ENCODE measurements at places on chromosomes 7 and 10. TPM values are rescaled to one million over a fixed set of nuclear protein-coding genes. Genes with fewer than 3 reads are reported as not detected.

Gene LAMB4
- not detected for total RNA-seq

Gene RBM33
- 17.5 TPM for total RNA-seq

Gene LBX1
- not detected for total RNA-seq

Gene SP4
- total RNA-seq: 14.2 TPM

Gene TMEM243
- 28.9 TPM for total RNA-seq

Gene NRP1
- total RNA-seq: 81.2 TPM

Gene PITX3
- 0.14 TPM for total RNA-seq

Gene MUC3A
- total RNA-seq: 0.34 TPM

Gene DNAH11
- total RNA-seq: not detected

Gene LIPK
- total RNA-seq: not detected

Gene SPOCK2
- 48.8 TPM for total RNA-seq

Gene RBP4
- not detected for total RNA-seq

Gene PON2
- total RNA-seq: 77.5 TPM

Gene HABP2
- total RNA-seq: 0.07 TPM

Gene HEPACAM2
- total RNA-seq: not detected

Gene TAS2R5
- 3.7 TPM for total RNA-seq

Gene KCNH2
- 4.1 TPM for total RNA-seq

Gene OR2F1
- total RNA-seq: 0.13 TPM

Gene HOXA2
- total RNA-seq: 1.1 TPM

- DNase-seq: no peak
These were observed 567.8 kb downstream of the IPMK start for GRCh38 chr10:57699944-57700343.

DNA sequence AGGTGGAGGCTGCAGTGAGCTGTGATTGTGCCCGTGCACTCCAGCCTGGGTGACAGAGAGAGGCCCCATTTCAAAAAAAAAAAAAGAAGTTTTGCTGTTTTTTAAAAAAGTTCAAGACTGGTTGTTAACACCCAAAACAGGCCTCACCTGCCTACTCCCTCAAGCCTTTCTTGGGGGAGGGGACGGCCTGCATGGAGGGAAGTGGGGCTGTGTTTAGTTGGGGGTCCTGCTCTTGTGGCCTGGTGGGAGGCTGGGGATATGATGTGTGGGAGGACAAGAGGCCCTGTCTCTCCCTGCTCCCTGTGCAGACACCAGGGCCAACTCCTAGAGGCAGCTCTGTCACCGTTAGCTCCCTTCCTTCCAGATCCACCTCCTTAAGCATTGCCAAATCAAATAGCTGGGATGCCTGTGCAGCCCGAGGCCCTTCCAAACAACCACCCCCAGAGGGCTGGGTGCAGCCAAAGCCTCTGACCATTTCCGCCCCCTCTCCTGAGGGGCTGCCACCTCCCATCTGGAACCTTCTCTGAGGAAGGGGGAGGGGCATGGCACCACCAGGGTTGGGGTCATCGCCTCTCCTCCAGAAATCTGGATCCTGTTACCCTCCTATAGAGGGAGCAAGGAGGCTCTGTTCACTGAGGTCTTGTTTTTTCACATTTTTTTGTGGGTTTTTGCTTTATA, 32.9 kb upstream of the ANKRD2 start:
- DNase-seq: no peak

DNA sequence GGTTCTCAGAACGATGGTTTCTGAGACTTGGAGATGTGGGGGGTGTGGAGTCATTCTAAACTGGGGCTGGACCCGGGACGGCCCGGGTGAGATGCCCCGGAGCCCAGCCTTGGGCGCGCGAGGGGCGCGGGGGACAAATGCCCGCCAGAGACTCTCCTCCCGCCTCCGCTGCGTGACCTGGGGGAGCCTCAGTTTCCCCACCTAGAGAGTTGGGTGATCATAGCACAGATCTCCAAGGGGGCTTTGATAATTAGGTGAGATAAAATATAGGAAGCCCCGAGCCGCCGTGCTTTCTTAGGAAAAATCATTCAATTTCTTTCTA, 658 bp upstream of the FZD8 start:
- no peak for DNase-seq

- DNase-seq: no peak
These were observed 6.5 kb upstream of the ERLIN1 start for GRCh38 chr10:100192350-100192749.

DNA sequence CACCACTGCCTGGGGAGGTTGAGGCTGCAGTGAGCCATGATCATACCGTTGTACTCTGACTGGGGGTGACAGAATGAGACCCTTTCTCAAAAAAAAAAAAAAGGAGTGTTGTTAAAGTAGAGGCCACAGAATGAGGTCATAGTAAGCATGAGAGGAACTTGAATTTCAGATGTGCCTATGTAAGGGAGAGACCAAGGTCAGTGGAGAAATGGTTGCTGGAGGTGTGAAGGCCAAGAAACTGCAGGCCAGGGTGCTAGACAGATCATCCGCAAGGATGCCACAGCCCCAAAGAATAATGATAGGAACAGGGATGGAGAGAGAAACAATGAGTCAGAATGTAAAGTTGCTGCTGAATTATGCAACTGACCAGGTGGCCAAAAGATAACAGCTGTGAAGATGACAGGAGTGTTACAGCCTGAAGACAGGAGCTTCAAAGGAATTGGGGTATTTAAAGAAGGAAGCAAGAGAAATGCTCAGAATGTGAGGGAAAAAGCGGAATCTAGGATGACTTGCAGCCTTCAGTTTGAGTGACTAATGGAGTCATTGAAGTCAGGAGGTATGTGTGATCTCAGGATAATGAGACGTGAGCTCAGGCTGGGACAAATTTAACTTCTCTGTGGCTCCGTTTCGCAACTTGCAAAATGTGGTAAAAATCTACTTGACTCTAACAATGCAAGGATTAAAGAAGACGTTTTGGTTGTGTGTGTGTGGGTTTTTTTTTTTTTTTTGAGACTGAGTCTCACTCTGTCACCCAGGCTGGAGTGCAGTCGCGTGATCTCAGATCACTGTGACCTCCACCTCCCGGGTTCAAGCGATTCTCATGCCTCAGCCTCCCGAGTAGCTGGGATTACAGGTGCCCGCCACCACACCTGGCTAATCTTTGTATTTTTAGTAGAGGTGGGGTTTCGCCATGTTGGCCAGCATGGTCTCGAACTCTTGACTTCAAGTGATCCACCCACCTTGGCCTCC, 22.2 kb downstream of the TYW1B start:
- DNase-seq: no peak

GRCh38 chr10:63286754-63287264, 153.7 kb downstream of the NRBF2 start:
- no peak for DNase-seq

DNA sequence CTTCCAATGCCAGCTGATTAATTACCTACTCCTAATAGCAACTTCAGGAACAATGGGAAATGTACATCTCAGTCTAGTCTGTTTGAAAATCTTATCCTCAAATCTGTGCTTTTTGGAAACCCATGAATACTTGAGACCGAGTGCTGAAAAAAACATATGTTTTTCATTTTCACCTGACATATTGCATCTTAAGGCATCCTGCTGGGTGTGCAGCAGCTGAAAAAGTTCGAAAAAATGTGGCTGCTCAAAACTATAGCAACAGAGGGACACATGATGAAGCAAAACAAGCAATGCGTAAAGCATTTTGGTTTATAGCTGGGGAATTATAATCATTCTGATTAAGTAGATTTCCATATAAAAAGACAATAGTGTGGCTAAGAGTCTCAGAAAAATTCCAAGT, 218.0 kb downstream of the CREB5 start:
- DNase-seq: no peak

GRCh38 chr10:130495891-130496636, 359.9 kb downstream of the GLRX3 start:
- no peak for DNase-seq

DNA sequence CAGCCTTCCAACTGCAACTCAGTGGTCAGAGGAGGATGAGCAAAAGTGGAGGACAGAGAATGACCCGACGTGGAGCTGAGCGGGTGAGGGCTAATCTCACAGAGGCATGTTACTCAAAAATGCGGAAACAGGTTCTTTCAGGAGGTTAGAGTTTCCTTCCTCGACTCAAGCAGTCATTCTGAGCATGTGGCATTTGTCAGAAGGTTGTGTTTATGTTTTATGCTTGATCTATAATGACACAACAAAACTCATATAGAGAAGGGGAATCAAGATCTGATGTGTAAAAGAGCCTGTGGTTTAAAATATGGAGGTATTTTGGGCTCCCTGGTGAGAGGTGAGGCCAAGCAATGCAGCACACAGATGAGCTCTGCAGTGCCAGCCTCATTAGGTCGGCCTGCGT, 311.4 kb downstream of the ADARB2 start:
- no peak for DNase-seq

DNA sequence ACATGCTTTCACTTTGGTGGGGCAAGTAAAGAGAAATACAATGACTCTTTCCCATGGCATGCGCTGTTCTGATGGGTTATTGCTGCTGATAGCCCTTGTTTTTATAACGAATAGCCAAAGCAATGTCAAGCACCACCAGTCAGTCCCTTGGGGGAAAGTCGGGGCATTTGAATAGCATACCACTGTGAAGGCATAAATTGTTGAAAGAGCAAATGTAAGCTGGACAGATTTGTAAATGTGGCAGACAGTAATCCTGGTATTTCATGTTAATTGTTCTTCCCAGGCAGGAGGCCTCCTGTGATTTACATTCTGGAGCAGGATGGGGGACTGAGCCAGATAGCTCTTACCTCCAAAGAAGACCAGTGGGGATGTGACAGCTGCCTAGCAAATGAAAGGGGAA, 293.3 kb downstream of the ADRA2A start:
- DNase-seq: no peak

GRCh38 chr10:20767028-20767427, 130.1 kb downstream of the NEBL start:
- DNase-seq: no peak

DNA sequence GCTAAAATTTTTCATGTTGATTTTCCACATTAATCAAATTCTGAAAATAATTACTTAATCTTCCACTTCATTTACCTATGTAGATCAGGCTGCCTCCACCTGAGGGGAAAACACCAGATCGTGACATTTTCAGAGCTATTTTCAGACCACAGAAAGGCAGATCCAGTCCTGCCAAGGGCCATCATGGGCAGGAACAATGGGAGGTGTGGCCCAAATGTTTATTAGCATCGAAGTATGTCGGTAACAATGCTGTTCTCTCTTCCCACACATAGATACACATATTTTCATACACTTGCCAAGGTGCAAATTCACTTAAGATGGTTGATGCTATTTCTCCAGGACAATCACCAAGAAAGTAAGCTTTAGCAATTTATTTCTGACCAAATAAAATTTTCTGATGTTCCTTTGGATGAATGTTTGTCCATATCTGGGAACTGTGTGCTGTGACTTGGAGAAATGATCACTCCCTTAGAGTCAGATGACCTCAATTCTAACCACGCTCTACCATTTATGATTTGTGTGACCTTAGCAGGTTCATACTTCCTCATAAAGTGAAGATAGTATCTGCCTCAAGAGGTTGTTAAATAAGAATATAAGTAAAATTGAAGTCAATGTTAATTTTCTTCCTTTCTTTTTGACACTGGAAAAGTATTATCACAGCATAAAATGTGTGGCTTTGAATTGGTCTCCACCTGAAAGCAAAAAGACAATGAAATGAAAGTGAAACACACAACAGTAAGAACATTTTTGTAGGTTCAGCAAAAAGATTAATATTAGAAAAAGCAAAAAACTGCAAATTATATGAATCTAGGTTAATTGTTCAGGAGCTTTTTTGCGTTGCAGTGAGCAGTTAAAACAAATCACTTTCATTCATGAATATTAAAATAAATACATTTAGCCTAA, 310.4 kb upstream of the PHF14 start:
- no peak for DNase-seq

DNA sequence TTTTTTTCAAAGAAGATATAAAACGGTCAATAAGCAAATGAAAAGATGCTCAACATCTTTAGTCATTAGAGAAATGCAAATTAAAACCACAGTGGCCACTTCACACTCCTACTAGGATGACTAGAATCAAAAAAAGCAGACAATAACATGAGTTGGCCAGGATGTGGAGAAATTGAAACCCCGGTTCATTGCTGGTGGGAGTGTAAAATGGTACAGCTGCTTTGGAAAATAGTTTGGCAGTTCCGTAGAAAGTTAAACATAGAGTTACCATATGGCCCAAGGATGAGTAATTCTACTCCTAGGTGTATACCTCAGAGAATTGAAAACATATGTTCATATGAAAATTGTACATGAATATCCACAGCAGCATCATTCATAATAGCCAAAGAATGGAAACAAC, 573.3 kb downstream of the GALNT17 start:
- DNase-seq: no peak

DNA sequence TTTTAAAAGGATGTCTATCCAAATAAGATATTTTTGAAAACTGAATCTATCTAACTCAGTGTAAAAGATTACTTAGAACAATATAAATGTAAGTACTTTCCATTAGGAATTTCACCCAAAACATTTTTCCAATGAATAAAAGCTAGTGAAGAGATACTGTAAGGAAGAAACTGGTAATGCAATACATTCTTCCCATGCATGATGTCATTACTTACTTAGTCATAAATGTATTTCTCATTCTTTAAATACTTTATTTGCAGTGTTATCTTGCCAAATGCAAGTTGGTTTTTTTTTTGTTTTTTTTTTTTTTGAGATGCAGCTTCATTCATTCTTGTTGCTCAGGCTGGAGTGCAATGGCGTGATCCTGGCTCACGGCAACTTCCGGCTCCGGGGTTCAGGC, 265.6 kb downstream of the PHF14 start:
- no peak for DNase-seq

- no peak for DNase-seq
These were observed 1377.4 kb downstream of the XPNPEP1 start for GRCh38 chr10:108545921-108546320.

DNA sequence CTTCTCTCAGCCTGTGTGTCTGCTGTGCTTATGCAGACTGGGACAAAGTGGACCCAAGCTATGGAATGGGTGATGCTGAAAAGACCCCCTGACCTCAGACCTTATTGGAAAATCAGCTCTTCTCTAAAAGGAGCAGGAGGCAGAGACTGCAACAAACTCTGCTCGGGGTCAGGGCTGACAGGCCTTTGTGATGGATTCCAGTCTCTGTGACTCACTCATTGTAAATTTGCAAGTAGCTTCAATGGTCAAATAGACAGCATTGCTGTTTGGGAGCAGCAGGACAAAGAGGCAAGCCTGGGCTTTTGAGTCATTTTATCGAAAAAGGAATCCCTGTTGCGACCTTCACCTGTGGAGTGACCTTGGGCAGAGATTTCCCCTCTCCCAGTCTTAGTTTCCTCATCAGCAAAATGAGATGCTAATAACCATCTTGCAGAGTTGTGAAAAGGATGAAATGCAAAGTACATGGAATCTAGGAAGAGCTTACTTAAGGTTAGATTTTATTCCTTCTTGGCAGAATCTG, 26.1 kb upstream of the GPR26 start:
- DNase-seq: no peak

DNA sequence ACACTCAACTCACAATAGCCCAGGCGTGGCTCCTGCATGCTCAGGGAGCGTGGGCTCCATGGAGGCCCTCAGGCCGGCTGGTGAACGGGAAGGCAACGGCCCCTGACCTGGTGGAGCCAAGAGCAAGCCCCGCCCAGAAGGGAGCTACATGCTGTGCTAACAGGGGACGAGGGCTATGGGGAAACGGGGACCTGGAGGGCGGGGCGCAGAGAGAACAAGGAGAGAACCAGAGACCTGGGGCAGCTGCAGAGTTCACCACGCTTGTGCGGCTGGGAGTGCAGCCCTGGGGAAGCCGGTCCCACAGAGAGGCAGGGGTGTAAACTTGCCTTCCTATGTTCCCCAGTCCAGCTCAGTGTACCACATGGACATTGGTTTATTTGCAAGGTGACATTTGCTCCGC, 69.2 kb upstream of the PPP2R2D start:
- DNase-seq: no peak

- DNase-seq: no peak
These were observed 1.2 kb downstream of the ANTXRL start for GRCh38 chr10:46287846-46288477.

- DNase-seq: no peak
These were observed 163.1 kb upstream of the HGF start for GRCh38 chr7:81932936-81933335.

All from kidney epithelial cell (primary cell).